ENCODE measurements at places on chromosomes 16 and 17.

DNA sequence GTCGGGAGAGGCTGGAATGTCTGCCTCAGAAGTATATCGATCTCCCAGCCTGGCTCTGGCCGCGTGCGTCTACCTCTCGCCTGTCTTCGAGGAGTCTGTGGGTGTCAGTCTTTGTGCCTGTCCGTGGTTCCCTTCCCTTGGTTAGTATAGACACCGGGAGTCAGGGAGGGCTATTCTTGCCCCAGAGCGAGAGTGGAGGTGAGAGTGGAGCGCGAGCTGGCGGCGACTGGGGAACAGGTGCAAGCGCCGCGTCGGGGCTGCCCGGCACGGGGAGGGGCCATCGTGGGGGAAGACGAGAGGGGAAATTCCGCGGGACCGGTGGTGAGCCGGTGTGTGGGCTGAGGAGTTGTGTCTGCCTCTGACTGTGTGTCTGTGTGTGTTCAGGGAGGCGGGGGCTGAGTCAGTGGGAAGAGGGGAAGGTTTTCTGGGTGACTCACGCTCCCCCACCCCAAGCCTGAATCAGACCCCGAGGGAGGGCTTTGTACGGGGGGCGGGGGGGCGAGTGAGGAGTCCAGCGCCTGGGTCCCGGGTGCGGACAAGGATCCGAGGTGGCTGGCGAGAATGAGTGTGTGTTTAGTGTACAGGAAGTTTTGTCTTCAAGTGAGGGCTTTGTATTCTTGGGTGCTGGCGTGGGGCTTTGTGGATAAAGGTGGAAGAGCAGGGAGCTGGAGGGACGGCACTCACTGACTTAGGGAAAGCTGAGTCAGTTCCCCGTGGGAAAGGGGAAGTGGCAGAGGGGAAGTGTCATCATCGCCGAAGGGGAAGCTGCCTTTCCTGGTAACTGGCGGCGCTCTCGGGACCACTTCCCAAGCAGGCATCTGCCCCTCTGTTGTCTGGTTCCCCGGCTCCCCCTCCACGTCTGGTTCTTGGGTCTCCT lies 8.6 kb downstream of the KDM6B start:
- no peak for DNase-seq

DNA sequence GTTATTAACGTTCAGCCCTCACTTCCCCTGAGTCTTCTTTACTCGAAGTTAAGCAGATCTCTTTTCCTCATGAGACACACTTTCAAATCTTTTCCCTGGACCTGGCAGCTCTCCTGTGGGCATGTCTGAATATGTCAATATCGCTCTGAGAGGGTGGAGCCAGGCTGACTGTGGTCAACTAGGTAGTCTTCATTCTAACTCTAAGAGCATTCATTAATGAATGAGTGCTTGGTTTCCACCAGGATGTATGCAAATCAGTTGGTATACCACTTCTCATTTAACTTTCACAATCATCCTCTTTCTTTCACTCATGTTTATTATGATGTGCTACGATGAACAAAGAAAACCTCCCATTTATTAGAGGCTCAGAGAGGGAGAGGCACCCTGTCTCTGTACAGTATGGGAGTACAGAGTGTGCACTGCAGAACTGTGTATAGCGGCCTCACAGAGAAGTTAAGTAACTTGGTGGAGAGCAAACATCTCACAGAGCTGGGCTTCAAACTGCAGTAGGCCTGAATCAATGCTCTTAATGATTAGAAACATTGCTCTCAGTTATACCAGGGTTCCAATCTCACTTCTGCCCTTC lies 39.9 kb downstream of the OTOA start:
- no peak for DNase-seq

DNA sequence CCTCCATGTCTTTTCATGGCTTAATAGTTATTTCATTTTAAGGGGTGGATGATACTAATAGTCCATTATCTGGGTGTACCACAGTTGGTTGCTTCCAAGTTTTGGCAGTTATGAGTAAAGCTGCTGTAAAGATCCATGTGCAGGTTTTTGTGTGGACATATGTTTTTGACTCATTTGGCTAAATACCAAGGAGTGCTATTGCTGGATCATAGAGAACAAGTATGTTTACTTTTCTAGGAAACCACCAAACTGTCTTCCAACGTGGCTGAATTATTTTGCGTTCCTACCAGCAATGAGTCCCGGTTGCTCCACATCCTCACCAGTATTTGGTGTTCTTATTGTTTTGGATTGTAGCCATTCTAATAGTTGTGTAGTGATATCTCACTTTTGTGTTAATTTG lies 181.9 kb downstream of the SPECC1 start:
- DNase-seq = peak; percentile 89

DNA sequence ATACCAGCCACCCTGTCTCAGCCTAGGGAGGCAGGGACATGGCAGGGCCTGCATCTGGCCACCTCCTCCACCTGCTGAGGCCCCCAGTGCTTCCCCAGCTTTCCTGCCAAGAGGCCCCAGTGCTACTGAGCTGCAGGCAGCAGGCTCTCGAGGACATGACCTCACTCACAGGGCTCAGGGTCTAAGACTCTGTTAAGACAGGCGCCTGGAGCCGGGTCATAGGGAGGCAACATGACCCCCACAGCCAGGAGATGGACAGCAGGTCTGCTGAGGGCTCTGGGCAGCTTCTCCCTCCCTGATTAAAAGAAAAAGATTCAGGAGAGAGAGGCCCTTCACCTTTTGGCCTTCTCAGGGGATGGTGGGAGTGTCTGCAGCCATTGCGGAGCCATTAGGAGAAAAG lies 23.2 kb upstream of the FASN start:
- no peak for DNase-seq

DNA sequence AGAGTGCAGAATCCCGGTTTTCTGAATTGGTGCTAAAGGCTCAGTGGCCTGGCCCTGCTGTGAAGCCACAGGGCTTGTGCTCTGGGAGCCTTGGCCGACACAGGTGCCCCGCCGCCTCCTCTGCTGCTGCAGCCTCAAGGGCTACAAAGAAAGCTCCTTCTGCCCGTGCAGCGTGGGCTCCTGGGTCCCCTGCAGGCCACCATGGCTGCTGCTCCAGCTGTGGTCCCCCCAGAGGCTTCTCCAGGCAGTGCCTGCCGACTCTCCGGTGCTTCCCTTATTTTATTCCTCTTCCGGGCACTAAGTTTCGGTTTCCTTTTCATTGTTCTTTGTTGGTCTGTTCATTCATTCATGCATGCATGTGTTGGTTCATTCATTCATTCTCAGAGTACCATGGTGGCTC lies 53.1 kb downstream of the CMIP start:
- DNase-seq = no peak

DNA sequence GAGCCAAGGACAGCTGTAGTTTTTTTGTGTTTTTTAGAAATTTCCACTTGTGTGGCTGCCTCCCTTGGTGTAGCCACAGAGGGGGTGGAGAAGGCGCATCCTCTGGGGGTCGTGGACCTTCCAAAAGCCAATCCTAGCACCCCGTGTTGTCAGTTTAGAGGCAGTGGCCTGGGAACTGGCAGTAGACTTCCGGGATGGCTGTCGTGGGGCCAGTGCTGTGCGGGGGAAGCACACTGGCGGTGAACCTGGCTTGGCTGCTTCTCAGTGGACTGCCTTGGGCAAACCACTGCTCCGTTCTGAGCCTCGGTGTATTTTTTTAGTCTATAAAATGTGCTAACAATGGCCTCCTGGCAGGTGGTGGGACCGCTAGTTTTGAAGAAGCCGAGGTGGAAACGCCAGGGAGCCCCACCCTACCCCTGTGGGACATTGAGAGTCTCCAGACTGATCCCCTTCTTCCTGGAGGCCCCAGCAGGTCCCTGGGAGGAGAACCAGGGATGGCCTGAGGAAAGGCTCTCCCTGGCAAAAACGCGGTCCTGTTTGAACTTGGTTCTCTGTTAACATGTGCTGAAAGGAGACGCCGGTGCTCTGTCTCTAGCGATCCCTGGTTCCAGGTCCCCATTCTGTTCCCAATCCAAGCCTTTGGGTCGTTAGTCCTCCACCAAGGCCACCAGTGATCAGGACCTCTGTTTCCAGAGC lies 125.7 kb downstream of the CMIP start:
- DNase-seq = no peak

DNA sequence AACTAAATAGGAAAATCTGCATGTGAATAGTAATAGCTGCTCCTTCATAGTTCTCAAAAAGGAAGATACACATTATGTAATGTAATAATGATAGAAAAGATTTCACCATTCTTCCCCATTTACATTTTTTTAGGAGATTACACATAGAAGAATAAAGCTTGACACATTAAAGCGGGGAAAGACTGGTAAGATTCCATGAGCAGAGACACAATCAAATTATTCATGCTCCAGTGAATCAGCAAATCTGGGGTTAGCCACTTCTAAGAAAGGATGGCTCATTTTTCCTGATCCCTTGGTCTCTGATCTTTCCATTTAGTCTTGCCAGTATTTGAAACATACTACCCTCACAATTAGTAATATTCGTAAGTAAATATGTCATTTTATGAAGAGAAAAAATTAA lies 81.9 kb downstream of the CA4 start:
- DNase-seq = no peak

DNA sequence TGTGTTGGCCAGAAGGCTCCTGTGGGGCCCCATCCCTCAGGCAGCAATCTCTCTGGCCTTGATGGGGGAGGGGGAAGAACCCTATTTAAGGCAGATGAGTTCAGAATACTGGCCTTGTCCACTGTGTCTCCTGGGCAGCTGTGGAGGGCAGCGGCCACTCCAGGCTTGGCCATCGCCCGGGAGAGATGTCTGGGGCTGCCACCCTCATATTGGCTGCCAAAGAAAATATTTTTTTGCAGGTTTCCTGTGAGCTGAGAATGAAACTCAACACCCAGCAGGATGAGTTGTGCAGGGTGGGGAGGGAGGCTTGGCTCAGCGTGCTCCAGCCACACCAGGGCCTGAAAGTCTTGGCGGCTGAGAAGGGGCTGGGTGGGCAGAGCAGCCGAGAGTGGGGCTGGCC lies 14.4 kb upstream of the TIMP2 start:
- no peak for DNase-seq

DNA sequence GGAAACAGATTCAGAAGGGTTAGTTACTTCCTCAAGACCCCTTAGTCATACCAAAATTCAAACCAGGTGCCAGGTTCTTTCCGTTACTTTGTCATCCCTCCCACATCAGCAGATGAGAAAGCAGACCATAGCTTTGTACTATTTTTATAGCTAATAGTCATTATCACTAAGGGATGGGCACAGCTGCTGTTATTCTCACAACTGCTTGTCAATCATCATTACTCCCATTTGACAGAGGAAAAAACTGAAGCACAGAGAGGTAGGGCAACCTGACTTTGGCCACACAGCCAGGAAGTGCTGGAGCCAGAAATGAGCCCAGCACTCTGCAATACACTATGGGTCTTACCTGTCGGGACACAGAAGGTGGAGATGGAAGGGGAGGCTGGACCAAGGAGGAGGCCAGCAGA lies 30.0 kb downstream of the TEKT5 start:
- no peak for DNase-seq

DNA sequence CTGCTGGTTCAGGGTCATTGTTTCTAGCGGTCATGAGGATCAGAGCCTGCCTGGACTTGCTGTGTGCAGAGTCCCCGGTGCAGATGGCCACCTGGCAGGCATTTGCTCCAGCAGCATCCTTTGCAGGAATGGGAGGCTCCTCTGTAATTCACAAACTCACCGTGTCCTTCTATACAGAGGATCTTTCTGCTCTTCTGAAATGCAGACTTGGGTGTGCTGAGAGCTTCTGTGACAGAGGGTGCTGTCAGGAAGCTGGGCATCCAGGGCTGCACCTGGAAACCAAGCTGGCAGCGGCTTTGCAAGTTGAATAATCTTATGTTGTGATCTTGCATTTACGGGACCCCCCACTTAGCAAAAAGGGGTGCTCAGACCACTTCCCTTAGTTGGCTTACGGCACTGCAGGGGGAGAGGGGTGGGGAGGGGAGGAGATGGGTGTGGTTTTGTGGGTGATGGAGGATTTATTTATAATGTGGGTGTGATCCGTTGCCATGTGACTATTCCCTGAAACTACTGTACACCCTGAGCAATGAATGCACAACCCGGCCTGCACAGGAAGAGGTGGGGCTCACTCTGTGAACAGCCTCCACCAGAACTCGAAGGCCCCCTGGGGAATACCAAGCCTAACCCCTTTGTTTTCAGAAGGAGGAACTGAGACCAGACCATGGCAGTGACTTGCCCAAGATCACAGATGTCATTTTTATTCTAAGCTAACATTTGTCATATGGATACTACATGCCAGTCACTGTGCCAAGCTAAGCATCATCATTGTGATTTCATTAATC lies 178.3 kb downstream of the PRKCB start:
- no peak for DNase-seq

DNA sequence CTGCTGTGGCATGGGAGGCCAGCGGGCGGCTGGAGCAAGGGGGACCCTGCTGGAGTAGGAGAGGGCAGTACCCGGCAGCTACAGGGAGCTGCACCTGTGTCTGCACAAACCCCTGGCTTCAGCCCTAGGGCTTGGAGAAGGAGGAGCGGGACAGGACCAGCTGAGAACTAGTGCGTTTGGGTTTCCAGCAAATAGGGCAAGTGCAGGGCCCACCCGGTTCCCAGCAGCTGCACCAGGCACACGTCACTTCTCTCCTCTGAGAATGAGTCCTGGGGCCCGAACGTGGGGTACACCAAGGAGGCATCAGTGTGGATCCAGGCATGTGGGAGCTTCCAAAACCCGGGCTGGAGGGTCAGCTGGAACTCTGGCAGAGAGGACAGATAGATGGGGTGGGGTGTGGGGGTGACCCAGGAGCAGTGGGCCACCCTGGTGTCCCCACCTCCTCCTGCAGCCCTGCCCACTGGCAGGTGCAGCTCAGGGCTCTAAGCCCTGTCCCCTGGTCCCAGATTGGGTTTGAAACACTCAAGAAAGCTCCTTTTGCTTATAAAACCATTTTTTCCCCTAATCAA lies 5.6 kb downstream of the C16orf89 start:
- DNase-seq = no peak

- DNase-seq = no peak
Observed at GRCh38 chr16:19997734-19998133, 76.0 kb downstream of the GPR139 start.

DNA sequence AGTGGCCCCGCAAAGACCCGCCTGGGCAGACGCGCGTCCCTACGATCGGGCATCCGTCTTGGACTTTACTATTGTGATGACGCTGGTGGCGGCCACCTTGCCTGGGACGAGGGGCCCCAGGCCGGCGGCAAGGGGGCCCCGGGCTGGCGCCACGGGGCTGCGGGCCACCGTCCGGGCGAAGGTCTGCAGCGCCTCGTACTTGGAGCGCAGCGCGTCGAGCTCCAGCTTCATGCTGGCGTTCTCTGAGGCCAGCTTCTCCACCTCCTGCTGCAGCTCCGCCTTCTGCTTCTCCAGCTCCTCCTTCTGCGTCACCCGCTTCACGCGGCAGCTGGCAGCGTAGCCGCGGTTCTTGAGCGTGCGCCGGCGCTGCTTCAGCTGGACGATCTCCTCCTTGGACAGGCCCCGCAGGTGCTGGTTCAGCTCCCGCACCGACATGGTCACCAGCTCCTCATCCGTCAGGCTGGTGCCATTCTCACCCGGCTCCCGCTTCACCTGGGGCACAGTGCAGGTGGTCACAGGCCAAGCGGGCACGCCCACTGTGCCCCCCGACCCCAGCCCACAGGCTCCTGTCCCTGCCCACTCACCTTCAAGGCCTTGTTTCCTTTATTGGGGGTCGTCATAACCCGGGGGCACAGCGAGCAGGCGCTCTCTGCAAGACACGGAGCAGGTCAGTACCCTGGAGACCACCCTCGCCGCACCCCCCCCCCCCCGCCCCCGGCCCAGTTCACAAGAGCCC lies 4.8 kb upstream of the SIRT7 start:
- no peak for DNase-seq

Data from HFF-Myc (cell line).